IPS DF 19.7 (cell line): ENCODE measurements at places on chromosomes 5 and 9.

DNA sequence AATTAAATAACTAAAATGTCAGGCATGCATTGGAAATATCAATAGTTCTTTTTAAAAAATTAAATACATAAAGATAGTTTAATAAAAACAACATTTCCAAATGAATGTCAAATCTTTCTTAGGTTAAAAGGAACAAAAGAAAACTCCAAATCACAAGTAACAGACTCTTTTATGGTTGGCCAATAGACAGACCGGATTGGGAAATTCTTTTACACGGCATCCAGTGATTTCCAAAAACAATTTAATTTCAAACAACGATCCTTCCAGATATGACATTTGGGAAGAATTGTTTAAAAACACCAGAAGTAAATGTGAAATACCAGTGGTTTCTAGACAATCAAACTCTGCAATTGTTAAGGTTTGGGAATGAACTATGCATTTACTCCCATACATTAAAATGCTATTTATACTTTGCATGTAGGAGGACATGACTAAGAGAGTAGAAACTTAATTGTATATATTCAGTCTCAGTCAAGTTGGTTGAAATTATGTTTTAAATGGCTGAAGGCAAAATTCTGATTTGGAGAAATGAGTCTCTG lies 32.8 kb downstream of the ZNF474 start:
- no peak for DNase-seq

DNA sequence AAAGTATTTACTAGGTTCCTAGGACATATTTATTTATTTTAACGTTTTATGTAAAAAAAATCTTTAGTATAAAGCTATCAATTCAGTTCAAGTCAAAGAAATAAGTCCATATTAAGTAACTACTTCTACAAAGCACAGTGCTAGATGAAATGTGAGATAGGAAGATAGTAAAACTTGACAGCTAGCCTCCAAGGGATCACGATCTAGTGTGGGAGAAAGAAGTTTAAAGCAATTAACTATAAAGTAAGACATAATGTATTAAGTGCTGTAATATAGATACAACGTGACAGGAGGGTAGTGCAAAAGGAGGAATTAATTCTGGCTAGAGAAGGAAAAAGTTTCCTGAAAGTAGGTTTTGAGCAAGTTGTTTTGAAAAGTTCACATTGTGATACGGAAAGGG lies 134.9 kb downstream of the ST8SIA4 start:
- DNase-seq: no peak

GRCh38 chr9:120475341-120475740 lies 104.6 kb downstream of the CDK5RAP2 start:
- DNase-seq: no peak

- no peak for DNase-seq
Measured at GRCh38 chr9:98219364-98219716, 26.9 kb upstream of the CORO2A start.

- no peak for DNase-seq
Measured at GRCh38 chr5:164614707-164615106, 1109.3 kb downstream of the MAT2B start.

- DNase-seq: no peak
Measured at GRCh38 chr5:134138416-134139376, 24.2 kb downstream of the TCF7 start.

DNA sequence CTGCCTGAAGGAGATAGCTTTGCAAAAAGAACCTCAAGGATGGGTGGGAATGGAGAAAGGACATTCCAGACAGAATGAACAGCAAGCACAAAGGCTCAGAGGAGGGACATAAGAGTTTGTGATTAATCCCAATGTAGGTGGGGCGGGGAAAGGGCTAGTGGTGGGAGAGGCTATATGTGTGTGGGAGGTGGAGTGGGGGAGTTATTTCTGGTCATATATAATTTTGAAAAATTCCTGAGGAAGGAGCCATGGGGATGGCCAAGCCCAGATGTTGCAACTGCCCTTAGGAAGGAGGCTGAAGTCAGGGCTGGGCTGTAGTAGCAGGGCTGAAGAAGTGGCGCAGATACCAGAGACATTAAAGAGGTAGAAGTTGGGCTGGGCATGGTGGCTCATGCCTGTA lies 13.4 kb upstream of the CCL27 start:
- DNase-seq: no peak

DNA sequence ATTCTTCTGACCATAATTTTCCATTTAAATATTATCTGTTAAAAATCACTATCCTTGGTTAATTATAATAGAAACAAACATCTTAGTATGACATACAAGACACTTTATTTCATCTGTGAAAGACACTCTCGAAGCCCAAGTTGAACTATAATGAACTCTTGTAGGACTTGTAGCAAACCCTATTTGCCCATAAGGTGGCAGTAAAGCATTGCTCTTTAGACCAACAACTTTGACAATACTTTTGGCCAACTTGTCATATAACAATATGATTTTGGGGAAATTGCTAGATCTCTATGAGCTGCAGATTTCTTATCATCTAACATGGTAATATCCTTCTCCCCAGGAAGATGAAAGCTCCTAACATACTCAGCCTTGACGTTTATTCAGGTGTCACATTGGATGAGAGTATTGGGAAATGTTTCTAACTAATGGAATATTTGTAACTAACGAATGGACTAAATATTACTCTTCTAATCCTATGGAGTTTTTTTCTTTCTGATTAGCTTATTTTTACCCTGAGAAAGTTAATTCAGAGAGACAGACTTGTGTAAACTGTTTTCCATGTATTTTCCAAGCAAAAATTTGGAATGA lies 11.0 kb downstream of the SPINK14 start:
- no peak for DNase-seq

- DNase-seq: no peak
Measured at GRCh38 chr5:123033157-123033671, 3.3 kb downstream of the PPIC start.

DNA sequence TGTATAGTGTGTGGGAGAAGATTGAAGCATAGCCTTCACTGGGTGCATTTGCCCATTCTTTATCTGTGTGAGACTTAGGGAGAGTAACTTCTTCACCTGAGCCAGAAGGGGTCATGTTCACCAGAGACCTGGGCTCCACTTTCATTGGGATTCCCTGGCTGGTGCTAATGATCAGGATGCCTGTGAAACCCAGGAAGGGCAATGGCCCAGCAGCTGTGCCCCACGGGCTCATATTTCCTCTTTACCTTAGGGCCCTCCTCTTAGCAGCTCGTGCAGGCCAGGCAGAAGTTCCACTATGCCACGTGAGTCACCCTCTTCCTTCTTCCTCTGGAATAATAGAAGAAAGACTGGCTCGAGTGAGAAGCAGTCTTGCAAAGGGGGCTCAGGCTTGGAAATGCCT lies 5.0 kb downstream of the PPARGC1B start:
- no peak for DNase-seq

DNA sequence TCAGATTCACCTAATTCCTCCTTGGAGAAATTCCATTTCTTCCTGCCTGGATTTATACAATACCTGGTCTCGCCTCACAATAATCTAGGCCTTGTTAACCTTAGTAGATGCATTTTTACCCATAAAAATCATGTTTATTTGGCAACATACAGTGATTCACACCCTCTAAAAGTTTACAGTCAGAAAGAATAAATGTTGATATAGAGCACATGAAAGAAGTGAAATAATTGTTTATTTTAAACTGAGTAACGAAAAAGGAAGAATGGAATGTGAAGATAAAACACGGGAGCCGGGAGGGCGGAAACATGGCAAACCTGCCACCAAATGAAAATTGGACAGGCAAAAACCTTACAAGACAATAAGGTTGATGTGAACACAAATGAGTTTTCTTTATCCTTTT lies 28.9 kb upstream of the KCNN2 start:
- no peak for DNase-seq

- DNase-seq: no peak
Measured at GRCh38 chr9:116859763-116860162, 172.7 kb downstream of the TRIM32 start.

GRCh38 chr5:160438316-160439204 lies 16.9 kb downstream of the PTTG1 start:
- DNase-seq: peak; percentile 47

DNA sequence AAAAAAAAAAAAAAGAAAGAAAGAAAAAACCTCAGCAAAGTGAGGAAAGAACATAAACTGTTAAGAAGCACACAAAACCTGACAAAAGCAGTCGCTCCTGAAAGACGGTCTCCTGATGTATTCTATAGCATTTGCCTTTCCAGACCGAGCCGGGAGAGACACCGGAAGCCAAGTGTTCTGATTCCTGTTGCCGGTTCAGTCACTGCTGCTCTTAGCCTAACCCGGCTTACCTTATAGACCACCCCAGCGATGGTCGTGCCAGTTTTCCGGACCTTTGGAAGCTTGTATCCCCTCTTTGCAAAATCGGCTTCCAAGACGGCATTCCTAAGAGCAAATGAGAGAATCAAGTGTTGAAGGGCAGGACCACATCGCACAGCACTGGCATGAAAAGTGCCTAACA lies 630 bp downstream of the PSMB7 start:
- DNase-seq: no peak

DNA sequence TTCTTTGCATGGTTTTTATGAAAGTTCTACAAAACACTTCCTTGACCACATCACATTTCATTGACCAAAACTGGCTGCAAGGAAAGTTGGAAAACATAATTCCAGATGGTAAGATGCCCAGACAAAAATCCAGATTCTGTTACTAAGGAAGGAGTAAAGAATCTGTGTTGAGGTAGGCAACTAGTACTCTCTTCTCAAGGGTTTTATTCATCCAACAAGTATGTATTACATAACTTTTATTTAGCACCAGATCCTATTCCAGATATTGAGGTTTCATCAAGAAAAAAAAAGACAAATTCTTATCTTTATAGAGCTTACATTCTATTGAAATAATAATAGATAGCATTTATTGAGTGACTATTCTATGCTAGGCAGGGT lies 43.2 kb upstream of the UGCG start:
- DNase-seq: no peak

DNA sequence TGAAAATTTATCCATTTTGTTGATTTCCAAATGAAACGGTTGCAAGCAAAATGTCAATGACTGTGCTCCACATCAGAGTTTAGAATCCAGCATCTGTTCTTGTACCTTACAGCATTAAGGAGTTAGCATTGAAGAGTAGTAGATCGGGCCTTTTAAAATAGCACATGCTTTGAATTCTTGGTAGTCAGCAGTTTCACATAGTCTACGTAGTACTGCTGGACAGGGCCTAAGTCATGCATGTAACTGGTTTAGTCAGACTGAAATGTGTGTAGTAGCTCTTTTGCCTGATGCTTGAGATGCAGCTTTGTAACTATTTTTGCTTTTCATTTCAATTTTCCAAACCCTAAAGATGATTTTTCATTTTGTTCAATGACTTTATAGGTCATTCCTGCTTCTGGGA lies 19.8 kb downstream of the LECT2 start:
- no peak for DNase-seq
